ENCODE measurements at places on chromosomes 7 and 10.

- no peak for DNase-seq
These were observed 497.4 kb downstream of the PLXDC2 start for GRCh38 chr10:20313665-20314064.

GRCh38 chr10:12473491-12473890 lies 124.1 kb downstream of the CAMK1D start:
- no peak for DNase-seq

DNA sequence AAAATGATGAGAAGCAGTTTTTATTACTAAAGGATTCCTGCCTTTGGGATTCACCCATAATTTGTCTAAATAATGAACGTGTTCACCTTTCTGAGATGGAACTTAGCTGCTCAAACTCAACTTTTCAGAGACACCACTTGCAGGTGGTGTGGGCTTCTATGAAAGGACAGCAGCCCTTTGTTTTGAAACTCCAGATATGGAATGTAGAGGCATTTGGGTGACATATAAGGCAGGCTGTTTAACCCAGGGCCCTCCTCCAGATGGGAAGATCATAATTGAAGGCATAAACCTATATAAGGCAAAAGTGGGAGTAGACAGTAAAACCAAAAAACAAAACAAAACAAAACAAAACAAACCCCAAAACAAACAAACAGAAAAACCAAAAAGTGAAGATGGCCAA lies 11.9 kb upstream of the HUS1 start:
- DNase-seq: no peak

- no peak for DNase-seq
These were observed 84.1 kb downstream of the CTBP2 start for GRCh38 chr10:125076121-125076825.

DNA sequence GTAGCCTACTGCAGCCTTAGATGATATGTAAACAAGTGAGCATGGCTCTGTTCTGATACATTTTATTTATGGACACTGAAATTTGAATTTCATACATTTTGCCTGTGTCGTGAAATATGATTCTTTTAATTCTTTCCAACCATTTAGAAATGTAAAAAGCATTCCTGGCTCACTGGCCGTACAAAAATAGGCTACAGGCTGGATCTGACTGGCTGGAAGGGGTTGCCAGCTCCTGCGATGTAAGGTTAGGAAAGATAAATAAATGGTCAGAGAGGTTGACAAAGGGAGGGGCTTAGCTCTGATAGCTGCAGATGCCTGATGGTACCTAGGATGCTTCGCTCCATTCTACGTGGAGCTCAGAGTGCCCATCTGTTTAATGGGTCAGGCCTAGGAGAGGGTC lies 3.4 kb downstream of the ADCYAP1R1 start:
- no peak for DNase-seq

DNA sequence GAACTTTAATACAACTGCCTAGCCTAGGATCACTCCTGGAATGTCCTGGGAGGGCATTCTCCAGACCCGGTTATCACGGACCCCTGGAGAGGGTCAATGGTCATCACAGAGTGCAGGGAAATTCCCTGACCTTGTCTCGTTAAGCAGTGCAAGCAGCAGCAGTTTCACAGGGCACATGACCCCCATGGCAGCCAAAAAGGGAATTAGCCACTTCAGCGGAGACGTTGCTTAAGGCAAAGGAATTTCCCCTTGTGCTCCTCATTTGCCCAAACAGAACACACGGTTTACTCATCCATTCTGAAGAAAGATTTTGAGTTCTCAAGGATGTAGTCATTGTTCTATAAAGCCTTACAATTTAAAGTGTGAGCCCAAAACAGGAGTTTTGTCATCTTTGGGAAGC lies 260.3 kb downstream of the SNX13 start:
- DNase-seq: no peak

DNA sequence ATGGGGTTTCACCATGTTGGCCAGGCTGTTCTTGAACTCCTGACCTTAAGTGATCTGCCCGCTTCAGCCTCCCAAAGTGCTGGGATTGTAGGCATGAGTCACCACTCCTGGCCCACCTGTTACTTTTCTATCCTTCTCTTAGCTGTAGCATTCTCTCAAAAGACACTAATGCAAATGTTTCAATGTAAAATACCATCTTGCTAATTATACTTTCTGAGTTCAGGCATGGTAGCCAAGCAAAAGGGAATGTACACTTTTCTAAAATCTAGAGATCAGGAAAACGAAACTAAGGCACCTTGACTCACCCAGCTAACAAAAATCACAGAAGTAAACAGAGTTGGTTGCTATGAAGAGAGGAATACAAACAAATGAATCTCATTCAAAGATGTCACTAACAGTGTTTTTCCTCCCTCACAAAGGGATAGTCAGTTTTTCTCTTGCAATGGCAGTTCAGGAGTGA lies 401.0 kb upstream of the NRP1 start:
- DNase-seq: no peak

DNA sequence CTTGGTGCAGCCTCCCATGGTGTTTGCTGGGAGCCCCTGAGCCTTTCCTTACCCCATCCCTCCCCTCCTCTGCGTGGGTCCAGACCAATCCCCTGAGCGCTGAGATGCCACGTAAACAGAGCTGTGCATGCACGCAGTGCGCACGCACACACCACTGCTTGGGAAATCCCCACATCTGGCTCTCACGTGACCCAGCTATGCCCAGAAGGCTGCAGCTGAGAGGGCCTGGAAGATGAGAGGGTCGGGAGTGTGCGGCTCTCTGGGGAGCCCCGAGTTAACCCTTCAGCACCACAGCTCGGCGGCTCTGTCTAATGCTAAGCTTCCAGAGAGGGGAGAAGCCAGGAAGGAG lies 177.2 kb downstream of the SH3PXD2A start:
- peak; percentile 93 for DNase-seq

DNA sequence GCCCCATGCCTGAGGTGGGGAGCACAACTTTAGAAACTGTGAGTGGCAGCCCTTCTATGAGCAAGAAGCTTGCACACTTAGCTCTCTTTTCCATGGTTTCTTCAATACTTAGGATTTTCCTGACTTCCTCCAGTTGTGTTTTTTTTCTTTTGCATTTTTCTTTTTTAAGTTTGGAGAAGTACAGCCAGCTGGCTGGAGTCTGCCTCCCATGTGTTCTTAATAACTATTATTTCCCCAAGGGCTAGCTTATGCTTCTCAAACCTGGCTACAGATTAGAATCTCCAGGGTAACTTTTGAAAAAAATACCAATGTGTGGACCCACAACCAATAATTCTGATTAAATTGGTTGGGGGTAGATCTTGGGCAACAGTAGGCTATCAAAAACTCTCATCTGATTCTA lies 37.4 kb upstream of the MEOX2 start:
- DNase-seq: no peak

- DNase-seq: no peak
These were observed 200.9 kb upstream of the AOAH start for GRCh38 chr7:36925207-36925606.

- DNase-seq: peak; percentile 55
These were observed 53.6 kb downstream of the PIK3AP1 start for GRCh38 chr10:96666741-96667140.

DNA sequence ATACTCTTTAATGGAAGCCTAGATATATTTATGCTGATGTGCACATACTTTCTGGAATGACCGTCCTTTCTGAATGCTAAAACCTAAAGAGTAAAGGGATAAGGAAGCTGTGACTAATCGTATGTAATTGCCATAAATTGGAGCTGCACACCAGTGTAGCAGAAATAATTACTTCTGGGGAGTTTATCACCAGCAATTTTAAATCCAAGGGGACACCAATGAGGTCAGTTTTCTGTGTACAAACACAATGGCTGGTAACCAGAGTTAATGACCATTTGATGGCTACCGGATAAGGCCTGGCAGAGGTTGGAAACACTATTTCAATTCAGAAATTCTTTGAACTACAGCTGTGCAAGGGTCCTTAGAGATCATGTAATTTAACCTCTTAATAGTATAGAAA lies 670.1 kb downstream of the REEP3 start:
- DNase-seq: no peak

- no peak for DNase-seq
These were observed 328.9 kb downstream of the RPS24 start for GRCh38 chr10:78362406-78363022.

GRCh38 chr10:2301227-2301626 lies 563.9 kb upstream of the ADARB2 start:
- no peak for DNase-seq

GRCh38 chr7:117048882-117049281 lies 95.6 kb downstream of the ST7 start:
- DNase-seq: no peak

- DNase-seq: no peak
These were observed 77.3 kb upstream of the RPA3 start for GRCh38 chr7:7795630-7796121.

DNA sequence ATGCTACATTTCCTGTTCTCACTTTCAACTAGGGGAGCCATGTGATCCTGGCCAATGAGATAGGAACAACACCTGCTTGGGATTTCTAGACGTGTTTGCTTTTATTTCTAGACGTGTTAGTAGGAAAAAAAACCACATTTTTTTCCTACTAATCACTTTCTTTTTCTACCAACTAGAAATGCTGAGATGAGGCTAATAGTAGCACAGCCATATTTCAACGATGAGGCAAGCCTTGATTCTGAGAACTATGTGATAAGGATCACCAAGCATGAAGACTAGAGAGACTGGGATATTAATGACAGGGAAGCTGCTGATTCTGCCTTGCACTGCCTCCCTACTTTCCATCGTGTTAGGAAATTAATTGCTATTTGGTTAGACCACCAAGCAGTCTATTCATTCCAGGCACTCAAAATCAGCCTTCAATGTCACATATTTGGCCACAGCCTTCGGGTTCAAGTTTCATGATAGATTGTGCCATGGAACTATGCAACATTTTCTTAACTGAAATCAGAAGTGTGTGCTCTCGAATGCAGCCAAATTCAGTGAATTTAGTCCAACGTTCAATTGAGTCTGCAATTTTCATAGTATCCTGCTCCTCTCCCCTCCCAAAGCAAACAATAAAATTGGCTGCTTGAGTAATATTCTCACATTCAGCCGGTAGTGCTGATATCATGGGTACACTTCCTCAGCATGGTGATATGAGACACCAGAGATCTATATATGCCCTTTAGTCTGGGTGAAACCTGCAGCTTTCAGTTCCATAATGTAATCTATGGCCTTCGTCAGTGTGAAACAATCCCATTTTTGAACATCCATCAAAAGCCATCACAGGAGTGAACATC lies 98.1 kb downstream of the GPR37 start:
- DNase-seq: no peak

DNA sequence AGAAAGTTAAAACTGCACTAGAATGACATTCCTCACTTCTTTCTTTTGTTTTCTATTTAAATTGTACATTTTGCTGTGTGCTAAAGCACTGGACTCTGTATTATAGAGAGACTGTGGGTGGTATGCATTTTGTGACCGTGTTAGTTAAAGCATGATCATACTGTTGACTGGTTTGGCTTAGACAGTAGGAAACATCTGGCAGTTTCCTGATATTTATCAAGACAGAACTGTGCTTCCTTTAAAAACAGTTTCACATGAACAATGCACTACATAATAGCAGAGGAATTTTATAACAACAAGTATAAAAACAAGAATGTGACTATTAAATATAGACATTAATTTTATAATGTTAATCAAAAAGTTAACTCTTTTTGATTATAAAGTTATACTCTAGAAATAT lies 23.1 kb downstream of the GNG11 start:
- no peak for DNase-seq

DNA sequence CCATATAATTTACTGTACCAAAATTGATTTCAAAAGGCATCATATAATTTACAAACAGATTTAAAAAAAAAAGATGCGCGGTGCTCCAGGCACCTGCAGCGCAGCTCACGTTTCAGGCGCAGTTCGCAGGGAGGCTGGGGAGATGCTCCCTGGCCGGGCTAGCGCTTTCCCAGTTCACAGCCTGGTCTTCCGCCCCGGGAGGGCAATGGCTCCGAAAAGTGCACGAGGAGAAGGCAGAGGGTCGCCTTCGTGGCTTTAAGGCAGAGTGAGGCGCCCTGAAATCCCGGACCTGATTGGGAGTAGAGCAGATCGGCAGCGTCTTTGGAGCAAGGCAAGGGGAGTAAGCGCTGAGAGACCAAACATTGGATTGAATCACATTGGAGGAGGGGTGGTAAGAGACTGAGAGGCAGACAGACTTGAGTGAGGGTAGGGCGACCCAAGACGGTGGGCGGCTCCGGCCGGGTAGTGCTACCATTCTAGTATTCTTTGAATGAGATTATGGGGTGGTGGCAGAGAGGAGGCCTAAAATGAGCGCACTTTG lies 1.5 kb downstream of the NEUROG3 start:
- no peak for DNase-seq

All from GM10248 (cell line).